ENCODE measurements at places on chromosomes 1 and 21. TPM values are rescaled to one million over a fixed set of nuclear protein-coding genes. Genes with fewer than 3 reads are reported as not detected.

- no peak for DNase-seq
These were observed 29.4 kb downstream of the KCNJ6 start for GRCh38 chr21:37886726-37887299.

DNA sequence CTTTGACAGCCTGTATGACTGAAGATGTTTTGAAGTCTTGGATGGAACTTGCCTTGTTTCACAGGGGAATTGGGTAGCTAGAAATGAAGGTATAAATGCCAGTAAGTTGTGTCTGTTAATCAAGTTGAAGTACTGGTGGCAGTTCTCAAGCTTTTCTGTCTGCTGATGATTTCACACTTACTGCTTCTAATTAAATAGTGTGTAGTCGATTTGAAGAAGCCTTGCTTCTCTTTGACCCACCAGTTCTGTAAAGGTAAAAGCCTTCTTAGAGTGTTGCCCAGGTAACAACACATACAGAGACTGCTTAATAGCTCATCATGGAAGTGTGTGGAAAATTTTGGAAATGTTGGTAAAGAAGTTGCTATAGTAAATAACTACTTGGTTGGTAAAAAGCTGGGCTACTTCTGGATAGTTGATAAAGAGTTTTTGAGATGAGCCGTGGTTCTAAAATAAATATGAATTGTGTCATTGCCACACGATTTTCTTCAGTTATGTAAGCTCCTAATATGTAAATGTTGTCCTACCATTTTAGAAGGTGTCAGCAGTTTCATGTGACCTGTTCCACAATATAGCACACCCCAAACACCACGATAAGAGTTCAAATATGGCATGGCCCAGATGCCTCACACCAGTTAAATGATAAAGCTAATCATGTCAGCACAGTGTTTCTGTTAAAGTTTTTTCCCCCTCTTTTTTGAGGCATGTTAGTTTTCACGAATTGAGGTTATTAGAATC, 7.4 kb downstream of the RABGAP1L start:
- no peak for DNase-seq

GRCh38 chr1:23555270-23555985, 3.9 kb downstream of the ID3 start:
- peak; percentile 84 for DNase-seq

GNG4 gene
- 0.06 TPM for total RNA-seq

SLFNL1 gene
- 0.17 TPM for total RNA-seq

Data from LHCN-M2 (cell line).